ENCODE measurements at places on chromosomes 1 and 21.

DNA sequence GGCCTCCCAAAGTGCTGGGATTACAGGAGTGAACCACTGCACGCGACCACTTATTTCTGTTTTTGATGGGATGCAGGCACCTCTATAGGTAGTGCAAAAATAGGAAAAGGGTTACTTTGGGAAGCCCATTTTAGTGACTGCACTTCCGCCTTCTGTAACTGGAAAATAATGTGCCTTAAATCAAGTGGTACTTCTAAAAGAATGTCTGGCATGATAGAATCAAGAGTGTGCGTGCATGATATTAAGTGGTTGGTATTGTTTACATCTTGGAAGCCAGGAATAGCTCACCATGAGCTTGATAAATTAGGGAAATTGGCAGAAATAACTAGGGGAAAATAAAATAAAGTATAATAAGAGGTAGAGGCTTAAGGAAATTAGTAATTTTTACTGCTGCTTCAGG is 1067.0 kb downstream of the ADGRL2 start:
- DNase-seq, result no peak

DNA sequence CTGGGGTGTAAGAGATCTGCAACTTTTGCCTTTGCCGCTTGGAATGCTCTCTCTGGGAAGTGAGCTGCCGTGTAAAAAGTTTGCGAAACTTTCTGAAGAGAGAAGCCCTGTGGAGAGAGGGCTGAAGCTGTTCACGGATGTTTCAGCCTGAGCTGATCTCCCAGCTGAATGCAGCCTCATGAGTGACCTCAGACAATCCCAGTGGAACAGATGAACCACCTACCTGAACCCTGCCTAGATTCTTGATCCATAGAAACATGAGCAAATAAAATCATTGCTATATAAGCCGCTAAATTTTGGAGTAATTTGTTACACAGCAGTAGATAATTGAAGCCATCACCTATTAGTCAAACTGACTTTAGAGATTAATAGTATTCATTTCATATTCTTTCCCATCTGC is 4.4 kb upstream of the ALG6 start:
- DNase-seq, result no peak

GRCh38 chr1:191260056-191260455 is 782.4 kb upstream of the BRINP3 start:
- DNase-seq, result no peak

DNA sequence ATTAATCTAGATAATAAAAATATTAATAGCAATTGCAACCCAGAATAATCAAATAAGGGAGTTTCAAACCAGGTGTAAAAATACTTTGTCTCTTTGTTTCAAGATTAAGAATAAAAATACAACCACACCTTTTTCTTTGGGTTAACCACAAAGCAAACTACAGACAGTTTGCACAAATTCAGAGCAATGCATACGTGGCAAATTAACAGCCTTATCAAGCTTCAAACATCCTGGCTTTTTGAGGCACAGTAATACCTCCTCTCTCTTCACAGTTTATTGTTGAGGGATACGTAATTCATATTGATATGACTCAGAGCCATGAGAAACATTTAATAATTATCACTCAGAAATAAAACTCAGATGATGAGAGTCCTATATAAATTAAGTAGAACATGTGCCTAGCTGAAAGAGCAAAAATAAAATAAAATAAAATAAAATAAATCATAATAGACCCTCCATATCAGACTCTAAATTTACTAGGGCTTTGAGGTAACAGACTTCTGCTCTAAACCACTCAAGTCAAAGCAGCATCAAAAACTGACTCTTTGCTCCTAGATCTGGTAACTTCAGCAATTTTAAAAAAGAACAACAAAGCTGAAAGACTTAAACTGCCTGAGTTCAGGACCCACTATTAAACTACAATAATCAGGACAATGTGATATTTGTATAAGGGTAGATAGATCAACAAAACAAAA is 11.4 kb downstream of the EDEM3 start:
- DNase-seq, result no peak

DNA sequence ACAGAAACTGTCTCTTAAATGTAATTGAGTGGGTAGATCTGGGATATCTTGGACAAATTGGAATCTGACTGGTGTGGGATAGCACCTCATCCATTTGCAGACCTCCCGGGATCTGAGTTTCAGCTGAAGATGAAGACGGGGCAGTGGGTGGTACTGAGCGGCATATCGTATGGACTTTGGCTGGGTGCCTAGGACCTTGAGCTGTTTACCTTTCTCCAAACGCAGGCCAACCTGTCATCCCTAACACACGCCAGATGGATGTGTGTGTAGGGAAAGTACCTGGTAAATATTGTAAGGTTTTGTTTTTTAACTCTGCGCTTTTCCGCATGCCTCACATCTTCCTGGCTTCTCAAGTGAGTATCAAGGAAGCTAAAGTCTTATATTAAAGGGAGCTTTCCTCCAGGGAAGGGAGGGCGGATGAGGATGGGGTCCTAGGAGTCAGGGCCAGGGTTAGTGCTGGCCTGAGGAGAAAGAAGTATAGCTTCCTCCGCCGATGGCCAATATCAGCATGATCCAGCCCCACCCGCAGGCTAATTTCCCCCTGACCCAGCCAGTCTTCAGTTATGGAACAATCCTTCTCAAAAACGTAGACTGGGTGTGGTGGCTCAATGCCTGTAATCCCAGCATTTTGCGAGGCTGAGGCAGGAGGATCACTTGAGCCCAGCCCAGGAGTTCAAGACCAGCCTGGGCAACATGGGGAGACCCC is 26.2 kb downstream of the ATP8B2 start:
- DNase-seq, result no peak

DNA sequence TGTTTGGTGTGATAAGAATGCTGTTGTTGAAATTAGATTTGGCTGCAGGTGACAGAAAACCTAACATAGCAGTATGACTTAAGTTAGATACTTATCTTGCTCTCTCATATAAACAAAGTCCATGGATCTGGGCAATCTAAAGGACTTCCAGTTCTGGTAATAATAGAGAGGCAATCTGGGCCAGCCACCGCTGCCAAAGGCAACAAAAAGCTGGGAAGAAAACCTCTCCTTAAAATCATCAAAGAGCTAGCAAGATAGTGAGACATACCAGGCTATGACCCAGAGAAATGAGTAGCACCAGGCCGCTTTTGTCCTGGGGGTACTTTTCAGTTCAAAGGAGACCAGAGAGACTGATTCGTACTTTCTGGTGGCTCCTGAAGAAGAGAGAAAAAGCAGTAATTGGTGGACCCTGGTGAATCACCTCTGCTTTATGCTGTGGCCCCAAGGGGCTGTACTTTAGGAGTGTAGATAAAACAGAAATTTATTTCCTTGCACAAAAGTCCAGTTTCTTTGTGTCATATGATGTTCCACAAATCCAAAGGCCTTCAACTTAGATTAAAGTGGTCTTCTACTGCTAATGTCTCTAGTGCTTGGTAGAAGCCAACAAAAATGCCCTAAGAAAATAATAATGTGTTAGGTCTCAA is 125.4 kb downstream of the TBX19 start:
- DNase-seq, result no peak
